ENCODE measurements at places on chromosomes 4 and X.

DNA sequence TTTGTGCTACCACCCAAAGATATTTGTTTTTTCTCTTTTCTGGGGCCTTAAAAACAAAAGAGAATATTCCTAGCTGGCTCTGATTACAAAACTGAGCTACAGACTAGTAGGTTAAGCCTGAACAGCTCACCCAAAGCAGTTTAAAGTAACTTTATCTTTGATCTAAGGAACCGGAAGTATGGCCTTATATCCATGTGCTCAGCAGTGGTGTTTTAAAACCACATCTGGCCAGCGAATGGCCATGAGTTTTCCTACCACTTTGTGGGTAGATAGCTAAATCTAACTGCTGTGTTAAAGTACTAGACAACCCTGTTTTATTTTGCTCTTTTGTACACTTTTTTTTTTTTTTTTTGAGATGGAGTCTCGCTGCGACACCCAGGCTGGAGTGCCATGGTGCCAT lies 24.6 kb downstream of the ADGRG4 start:
- DNase-seq: no peak

DNA sequence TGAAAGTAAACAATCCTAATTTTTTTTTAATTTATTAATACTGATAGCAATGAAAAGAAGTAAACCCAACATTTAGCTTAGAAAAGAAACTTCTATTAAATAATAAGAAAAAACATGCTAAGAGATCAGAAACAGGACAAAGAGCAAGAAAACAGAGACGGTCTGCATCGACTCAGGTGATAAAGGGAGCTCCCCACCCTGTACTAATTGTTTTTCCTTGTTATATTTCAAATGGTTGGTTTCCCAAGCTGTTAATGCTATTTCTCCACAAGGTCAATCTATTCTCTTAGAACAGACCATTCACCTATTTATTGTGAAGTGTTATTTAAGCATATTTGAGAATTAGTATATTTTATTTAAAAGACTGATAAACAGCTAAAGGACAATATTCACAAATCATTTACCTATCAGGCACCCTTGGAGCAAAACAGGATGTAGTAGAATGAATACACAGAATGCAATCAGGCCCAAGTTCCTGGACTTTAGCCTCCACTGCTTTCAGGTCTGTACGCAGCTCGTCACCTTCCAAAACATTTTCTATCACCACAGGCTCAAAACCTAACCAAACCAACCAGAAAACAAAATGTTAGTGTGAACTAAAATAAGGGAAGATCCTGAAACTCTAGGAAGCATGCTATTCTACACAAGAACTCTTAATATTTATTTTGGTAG lies 5.5 kb downstream of the SEPSECS start:
- DNase-seq: no peak

DNA sequence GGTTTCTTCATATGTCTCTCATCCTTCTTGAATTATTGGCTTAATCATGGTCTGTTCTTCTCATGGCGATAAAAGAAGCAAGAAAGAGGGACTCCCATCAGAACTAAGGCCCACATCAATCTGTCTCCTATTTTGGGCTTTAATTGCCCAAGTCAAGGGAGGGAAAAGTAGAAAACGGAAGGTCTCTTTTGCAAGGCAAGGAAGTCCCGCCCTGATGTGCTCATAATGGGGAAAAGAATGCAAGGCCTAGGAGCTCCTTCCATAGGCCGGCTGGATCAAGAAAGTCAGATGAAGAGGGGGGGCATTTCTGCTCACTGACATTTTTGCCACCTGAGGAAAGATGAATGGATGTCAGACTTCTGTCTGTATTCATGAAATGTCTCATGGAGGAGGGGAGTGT lies 127.7 kb upstream of the RPS6KA3 start:
- DNase-seq: no peak

DNA sequence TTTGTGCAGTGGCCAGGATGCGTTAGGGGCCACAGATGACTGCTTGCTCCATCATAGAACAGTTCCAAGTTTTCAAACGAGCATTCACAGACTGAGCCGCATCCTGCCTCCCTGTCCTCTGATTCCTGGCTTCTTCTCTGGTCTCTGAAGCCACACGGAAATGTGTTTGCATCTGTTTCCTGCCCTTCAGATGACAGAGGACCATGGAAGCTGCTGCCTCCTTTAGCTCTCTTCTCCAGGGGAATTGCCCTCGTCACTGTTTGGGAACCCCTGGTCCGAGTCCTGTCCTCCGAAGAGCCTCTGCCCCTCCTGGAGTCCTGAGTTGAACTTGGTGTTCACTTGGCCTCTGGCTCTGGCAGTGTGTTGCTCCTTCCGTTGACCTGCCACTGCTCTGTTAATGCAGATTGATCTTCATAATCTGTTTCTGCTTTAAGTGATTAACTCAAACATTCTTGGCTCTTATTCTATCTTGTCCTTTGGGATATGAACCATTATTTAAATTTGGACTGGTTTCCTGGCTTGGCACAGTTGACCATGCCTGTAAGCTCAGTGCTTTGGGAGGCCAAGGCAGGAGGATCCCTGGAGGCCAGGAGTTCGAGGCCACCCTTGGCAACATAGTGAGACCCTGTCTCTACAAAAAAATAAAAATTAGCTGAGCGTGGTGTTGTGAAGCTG lies 96.0 kb downstream of the PTTG2 start:
- no peak for DNase-seq

GRCh38 chrX:77060572-77060971 lies 386.6 kb upstream of the FGF16 start:
- no peak for DNase-seq

DNA sequence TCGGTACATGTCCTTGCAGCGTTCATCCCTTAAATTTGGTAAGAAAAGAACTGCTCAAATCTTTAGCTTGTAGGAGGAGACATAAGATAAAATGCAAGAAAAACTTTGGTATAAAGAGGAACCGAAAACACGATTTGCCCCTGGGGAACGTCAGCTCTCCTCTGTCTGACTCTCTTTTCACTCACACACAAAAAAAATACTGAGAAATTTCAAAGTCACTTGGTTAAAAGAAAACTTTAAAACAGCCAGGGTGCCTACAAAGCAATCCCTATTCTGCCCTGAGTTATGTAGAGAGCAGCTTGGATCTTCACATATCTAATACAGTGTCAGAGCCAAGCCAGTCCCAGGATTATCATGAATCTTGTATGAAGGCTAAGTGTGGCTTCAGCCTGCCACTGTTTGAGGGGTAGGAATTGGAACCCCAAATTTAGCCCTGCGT lies 248.5 kb upstream of the CXXC4 start:
- no peak for DNase-seq
